ENCODE measurements at places on chromosomes 12 and 14.
A peak's percentile ranks its signal among the peaks of the same experiment; 100 is the strongest.

GRCh38 chr12:103468837-103469236 lies 26.9 kb downstream of the C12orf42 start:
- no peak for DNase-seq

DNA sequence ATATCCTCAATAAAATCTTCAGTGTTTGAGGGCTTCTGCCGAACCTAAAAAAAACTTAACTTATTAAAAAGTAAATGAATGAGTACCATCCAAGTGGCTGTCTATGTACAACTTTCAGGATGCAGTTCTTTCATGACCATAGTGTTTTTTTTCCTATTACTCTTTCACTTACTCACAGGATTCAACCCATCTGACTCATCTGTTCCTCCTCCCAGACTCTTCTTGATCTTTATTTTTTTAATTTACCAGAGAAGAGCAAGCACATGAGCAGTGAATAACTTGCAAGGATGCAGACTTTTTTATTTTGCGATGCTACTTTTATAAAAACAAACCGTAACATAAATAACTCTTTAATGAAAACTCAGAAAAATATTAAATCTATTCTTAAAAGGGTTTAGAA lies 24.5 kb downstream of the RECQL start:
- DNase-seq = peak; percentile 75

DNA sequence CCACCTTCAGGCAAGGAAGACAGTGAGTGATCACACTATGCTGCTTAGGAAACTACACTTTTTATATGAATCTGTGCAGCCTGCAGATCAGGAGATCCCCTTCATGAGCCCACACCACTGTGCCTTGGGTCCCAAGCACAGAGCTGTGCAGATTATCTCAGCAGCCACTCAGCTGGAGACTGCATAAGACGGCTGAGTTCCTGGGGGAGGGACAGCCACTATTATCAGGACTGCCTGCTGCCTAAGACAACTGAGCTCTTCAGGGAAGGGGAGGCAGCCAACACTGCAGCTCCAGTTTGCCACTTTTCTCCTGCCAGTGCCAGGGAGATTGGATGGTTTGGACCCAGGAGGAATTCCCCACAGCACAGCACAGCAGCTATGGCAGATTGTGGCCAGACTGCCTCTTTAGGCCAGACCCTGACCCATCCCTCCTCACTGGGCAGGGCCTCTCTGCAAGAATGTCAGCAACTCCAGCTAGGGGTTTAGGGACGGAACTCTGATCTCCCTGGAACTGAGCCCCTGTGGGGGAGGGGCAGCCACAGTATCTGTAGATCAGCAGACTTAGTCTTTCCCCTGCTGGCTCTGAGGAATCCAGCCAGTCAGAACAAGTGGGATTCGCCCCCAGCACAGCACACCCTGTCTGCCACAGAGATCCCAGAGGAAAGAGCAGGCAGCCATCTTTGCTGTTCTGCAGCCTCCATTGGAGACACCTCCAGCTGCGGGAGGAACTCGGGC lies 141.3 kb downstream of the KLHL28 start:
- DNase-seq = no peak

- DNase-seq = no peak
Measured at GRCh38 chr12:117523971-117524370, 162.5 kb upstream of the NOS1 start.

DNA sequence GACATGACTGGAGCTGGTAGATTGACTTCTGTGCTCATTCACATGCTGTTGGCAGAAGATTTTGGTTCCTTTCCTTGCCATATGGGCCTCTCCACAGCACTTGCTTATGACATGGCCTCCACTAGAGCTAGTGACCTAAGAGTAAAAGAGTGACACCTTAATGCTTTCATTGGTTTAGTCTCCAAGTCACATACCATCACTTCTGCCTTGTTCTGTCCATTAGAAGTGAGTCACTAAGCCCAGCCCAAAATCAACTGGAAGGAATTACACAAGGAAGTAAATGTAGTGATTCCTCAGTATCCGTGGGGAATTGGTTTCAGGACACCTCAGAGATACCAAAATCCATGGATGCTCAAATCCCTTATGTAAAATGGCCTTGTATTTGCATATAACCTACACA lies 81.3 kb downstream of the PPHLN1 start:
- no peak for DNase-seq

DNA sequence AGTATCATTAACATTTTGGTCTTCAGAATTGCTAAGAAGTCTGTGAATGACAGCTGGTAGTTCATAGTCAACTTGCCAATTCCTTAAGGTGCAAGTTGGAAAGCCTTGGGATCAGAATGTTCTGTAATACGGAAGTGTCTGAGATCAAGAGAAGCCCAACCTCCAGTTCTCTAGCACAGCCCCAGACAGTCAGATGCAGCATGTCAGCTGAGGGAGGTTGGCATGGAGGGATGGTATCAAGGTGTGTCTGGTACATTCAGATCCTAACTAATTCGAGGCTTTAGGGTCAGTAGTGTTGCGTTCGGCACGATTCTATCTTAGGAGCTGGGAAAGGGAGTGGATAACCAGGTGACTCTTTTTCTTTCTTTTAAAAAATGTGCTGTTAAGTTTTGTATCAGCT lies 38.3 kb downstream of the FNTB start:
- no peak for DNase-seq

DNA sequence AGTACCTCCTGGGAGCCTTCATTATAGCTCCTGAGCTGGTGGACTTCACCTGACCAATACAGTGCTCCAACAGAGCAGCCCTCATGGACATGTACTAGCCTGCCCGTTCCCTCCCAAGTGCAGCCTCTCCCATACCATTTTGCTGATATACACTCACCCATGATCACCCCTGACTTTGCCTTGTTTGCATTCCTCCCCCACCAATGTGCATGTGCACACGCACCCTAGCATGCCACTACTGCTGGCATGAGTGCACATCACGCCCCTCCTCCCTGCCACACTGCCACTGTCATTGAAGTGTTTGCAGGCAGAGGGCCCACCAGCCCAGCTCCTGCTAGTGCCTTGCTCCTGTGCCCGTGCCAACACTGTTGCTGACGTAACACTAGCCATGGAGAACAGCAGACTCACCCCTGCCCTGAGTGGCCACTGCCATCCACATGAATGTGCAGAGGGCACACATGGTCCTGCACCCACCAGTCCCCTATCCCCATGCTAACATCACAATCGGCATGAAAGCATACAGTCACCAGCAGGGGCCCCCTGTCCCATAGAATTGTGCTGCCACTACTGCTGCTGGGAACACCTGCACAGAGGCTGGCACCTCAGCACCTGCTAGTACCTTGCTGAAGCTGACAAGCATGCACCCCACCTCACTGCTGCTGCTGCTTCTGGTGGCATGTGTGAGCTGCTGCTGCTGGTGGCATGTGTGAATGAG lies 110.3 kb downstream of the SINHCAF start:
- DNase-seq = no peak

DNA sequence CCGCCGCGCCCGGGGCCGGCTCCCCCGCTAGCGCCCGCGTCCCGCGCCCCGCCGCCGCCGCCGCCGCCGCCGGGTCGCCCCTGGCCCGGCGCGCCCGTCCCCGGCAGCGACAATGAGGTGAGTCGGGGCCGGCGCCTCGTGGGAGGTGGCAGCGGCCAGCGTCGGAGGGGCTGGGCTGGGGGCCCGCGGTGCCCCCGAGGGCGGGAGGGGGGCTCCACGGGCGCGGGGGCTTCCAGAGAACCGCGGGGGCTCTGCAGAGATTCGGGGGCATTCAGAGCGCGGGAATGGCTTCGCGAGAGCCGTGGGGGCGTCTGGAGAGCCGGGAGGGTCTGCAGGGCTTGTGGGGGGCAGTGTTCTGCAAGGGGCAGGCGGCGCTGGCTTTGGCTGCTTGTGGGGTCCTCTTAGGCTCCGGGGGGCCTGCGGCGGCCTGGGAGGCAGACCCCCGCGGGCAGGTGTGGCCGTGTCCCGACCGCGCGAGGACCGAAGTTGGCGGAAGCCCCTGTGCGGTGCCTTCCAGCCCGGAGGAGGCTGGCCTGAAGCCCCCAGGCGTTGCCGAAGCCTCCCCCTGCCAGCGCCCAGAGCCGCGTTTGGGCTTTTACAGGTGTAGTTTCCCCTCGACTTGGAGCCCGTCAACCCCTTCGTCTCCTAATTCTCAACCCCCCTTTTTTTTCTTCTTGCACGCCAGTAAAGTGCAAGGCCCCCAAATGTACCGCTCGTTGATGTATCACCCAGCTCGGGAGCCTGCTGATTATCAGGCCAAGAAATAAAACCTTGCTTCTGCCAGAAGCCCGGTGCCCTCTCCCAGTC lies 93.1 kb upstream of the EVL start:
- peak; percentile 23 for DNase-seq
